ENCODE measurements at places on chromosomes 6 and 20. TPM values are rescaled to one million over a fixed set of nuclear protein-coding genes. Genes with fewer than 3 reads are reported as not detected.
A peak's percentile ranks its signal among the peaks of the same experiment; 100 is the strongest.

- H3K4me1 ChIP-seq, result no peaks in the 10 kb centered on the region
- H3K4me3 ChIP-seq, result no peak overlapping the region
- peaks cover 62% of the 10 kb centered on the region for H3K36me3 ChIP-seq
- H3K27me3 ChIP-seq, result no peaks in the 10 kb centered on the region
- no peak for DNase-seq
Measured at GRCh38 chr20:41437836-41438235, 71.2 kb upstream of the EMILIN3 start.

- H3K27me3 ChIP-seq, result peaks cover 4% of the 10 kb centered on the region
- no peaks in the 10 kb centered on the region for H3K36me3 ChIP-seq
- no peak for DNase-seq
Measured at GRCh38 chr20:62642666-62643520, 590 bp downstream of the SLCO4A1 start.

DNA sequence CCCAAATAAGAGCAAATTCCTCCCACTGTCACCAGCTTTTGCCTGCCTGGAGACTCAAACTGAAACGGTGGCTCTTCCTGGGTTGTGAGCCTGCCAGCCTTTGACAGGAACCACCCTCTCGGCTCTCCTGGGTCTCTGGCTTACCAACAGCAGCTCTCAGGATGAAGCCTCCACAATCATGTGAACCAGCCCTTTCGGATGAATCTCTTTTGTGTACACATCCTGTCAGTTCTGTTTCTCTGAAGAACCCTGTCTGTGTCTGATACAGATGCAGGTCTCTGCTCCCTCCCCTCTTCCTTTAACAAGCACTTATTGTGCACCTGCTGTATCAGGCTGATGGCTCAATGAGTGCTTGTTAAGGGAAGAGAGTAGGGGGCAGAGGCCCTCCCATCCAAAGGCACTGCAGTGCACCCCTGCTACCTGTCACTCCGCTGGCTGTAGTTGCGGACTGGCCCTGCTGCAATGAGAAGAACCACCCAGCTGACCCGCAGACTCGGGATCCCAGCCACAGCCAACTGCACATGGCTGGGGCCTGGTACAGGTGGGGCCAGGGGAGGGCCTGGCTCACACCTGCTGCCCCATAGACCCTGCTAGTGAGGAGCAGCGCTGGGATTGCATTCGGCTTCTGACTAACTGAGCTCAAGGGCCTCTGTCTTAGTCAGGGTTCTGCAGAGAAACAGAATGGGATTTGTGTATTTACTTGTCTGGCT, 120.1 kb upstream of the PMEPA1 start:
- no peak for DNase-seq
- H3K4me3 ChIP-seq, result no peak overlapping the region
- H3K27me3 ChIP-seq, result no peaks in the 10 kb centered on the region
- H3K36me3 ChIP-seq, result no peaks in the 10 kb centered on the region
- H3K4me1 ChIP-seq, result no peaks in the 10 kb centered on the region

GRCh38 chr20:37697314-37697713, 3.5 kb downstream of the CTNNBL1 start:
- peaks cover 39% of the 10 kb centered on the region for H3K4me1 ChIP-seq
- no peak for DNase-seq

DNA sequence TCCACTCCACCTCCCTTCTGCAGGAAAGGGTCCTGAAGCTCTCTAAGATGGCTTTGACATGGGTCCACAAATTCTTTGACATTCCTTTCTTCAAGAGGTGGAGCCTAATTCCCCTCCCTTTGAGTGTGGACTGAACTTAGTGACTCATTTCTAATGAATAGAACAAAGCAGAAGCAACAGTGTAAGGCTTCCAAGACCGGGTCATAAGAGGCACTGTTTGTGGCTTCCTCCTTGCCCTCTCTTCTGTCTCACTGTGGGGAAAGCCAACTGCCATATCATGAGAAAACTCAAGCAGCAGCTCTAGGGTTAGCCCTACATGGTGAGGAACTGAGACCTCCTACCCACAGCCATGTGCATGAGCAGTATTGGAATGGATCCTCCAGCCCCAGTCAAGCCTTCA, 5.9 kb upstream of the CDK5RAP1 start:
- no peak overlapping the region for H3K27ac ChIP-seq
- no peaks in the 10 kb centered on the region for H3K27me3 ChIP-seq
- peaks cover 48% of the 10 kb centered on the region for H3K36me3 ChIP-seq
- DNase-seq, result no peak

- no peak for DNase-seq
- H3K27ac ChIP-seq, result no peak overlapping the region
- no peak overlapping the region for H3K4me3 ChIP-seq
- no peaks in the 10 kb centered on the region for H3K36me3 ChIP-seq
- no peaks in the 10 kb centered on the region for H3K27me3 ChIP-seq
Measured at GRCh38 chr20:39800111-39800510, 838.0 kb downstream of the DHX35 start.

- DNase-seq, result no peak
- no peak overlapping the region for H3K4me3 ChIP-seq
- H3K27ac ChIP-seq, result no peak overlapping the region
- H3K27me3 ChIP-seq, result no peaks in the 10 kb centered on the region
- no peaks in the 10 kb centered on the region for H3K4me1 ChIP-seq
- H3K36me3 ChIP-seq, result no peaks in the 10 kb centered on the region
Measured at GRCh38 chr6:38501931-38502330, 137.8 kb downstream of the BTBD9 start.

GRCh38 chr6:143271024-143271423, 179.5 kb downstream of the ADAT2 start:
- H3K27me3 ChIP-seq, result no peaks in the 10 kb centered on the region
- H3K4me1 ChIP-seq, result peaks cover 8% of the 10 kb centered on the region
- H3K4me3 ChIP-seq, result no peak overlapping the region
- DNase-seq, result no peak

GRCh38 chr6:18260448-18261106, 3.8 kb downstream of the DEK start:
- H3K27me3 ChIP-seq, result no peaks in the 10 kb centered on the region
- no peak overlapping the region for H3K4me3 ChIP-seq
- H3K27ac ChIP-seq, result peak overlapping the region; percentile 46
- peaks cover 26% of the 10 kb centered on the region for H3K36me3 ChIP-seq

DNA sequence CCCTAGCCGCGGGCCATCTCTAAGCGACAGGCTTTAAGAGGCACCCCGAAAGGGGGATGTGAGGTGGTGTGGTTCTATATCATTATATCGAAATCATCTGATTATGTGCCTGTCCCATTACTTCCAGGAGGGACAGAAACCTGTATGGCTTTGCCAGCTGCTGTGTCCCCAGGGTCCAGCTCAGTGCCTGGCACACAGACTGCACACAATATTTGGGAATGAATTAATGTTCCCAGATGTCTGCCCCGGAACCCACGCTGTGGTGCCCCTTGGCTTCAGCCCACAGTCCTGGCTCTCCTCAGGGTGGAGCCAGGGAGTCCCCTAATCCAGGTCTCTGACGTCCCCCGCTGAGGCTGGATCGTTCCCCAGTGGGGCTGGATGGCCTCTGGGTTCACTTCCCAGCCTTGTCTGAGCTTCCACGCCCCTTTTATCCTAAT, 8.9 kb upstream of the AHCY start:
- no peaks in the 10 kb centered on the region for H3K27me3 ChIP-seq
- no peak for DNase-seq
- H3K36me3 ChIP-seq, result no peaks in the 10 kb centered on the region
- no peaks in the 10 kb centered on the region for H3K4me1 ChIP-seq

GRCh38 chr20:63356931-63357879, 3.9 kb downstream of the CHRNA4 start:
- no peak overlapping the region for H3K4me3 ChIP-seq
- H3K27ac ChIP-seq, result no peak overlapping the region
- no peaks in the 10 kb centered on the region for H3K27me3 ChIP-seq
- no peaks in the 10 kb centered on the region for H3K4me1 ChIP-seq
- H3K36me3 ChIP-seq, result no peaks in the 10 kb centered on the region
- no peak for DNase-seq

DNA sequence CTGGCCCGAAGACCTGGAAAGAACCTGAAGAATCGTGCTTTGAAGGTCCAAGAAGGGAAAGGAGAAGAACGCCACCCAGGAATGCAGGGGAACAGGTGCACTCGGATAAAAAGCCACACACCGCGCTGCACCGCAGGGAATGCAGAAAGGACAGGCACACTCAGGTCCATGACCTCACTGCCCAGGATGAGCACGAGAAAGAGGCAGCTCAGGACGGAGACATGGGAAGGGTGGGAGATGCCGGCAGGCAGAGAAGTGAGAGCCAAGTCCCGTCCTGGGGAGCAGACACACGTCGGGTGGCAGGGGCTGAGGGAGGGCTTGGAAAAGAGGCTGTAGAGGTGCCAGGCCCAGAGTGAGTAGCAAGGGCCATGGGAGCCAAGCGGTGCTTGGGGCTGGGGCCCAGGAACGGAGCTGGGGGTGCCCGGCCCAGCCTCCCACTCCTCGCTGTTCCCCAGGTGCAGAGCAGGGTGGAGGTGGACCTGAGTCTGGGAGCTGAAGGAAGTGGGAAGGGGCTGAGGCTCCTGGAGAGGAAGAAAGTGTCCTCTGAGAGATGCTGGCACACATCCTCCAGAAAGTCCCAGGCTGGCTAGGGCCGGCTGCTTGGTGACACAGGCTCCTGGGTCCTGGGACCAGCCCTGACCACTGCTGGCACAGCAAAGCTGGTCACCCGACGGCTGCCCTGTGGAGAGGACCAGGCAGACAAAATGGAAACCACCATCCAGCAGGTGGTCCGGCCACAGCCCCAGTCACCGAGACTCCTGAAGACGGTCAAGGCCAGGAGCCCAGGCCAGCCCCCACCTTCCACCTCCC, 91.3 kb downstream of the PSMB1 start:
- H3K4me1 ChIP-seq, result no peaks in the 10 kb centered on the region
- H3K36me3 ChIP-seq, result no peaks in the 10 kb centered on the region
- H3K27me3 ChIP-seq, result no peaks in the 10 kb centered on the region
- no peak overlapping the region for H3K27ac ChIP-seq
- H3K4me3 ChIP-seq, result no peak overlapping the region
- DNase-seq, result no peak

- no peak overlapping the region for H3K27ac ChIP-seq
- H3K4me3 ChIP-seq, result no peak overlapping the region
- H3K4me1 ChIP-seq, result peaks cover 9% of the 10 kb centered on the region
- no peak for DNase-seq
- H3K36me3 ChIP-seq, result no peaks in the 10 kb centered on the region
- no peaks in the 10 kb centered on the region for H3K27me3 ChIP-seq
Measured at GRCh38 chr6:40852779-40853373, 186.1 kb downstream of the UNC5CL start.

DNA sequence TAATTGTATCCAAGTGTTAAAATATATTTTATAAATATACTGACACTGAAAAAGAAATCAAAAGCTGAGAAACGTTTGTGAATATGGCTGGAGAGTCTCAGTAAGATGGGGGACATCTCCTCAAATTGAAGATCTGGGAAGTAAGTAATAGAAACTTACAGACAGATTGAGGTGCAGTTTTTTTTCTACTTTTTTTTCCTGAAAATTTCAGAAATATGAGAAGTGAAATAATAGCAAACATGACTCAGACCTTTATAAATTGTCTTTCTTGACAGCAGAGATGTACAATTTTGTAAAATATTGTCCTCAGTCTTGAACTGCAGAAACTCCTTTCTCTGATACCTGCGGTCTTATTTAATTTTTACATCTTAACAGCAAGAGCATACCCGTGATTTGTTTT, 347.1 kb downstream of the UTRN start:
- no peak overlapping the region for H3K27ac ChIP-seq
- no peaks in the 10 kb centered on the region for H3K27me3 ChIP-seq
- no peaks in the 10 kb centered on the region for H3K36me3 ChIP-seq
- no peak for DNase-seq
- no peaks in the 10 kb centered on the region for H3K4me1 ChIP-seq

DNA sequence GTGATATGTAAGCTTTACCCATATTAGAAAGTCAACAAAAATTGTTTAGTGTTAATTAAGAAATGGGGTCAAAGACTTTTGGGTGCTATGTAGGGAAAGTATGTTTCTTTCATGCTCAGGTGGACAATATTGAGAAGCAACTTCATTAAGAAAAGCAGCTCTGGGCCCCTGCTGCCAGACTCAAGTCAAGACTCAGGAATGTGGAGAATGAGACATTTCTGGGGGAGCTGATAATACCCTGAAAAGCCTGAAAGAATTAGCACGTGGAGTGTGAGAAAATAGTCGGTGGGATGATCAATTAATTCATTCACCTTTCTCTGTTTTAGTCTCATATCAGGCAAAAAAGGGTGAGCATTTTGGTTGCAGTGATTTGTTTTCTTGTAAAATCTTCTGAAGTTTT, 175.1 kb upstream of the IMPG1 start:
- no peak overlapping the region for H3K27ac ChIP-seq
- H3K4me1 ChIP-seq, result no peaks in the 10 kb centered on the region

DNA sequence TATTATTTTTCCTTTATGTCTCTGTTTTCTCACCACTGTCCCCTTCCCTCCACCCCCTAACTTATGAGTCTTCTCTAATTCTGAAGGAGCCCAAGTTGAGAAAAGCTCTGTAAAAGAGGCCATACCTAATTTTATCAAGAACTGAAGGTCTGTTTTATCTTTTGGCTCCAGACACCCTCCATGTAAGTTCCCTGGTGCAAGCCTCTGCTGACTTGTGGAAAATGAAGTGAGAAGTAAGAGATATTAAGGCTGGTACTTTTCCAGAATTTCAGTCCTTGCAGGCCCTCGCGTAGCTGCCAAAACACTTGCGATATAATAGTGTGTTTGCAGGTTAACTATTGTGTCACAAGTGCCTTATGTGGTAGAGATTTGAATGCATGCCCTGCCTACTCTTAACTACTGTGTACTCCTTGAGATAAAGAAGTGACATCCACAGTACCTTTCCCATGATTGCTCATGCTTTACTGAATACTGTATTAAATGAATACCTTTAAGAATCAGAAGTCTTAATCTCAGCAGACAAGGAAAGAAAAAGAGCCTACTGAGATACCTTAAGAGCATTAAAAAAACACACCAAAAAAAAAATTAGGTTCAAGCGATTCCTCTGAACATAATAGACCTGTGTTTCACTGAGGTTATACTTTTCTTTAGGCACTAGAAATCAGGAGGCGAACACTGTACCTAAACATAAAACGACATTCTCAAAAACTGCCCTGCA, 143.6 kb upstream of the ZNF184 start:
- no peaks in the 10 kb centered on the region for H3K27me3 ChIP-seq
- H3K36me3 ChIP-seq, result no peaks in the 10 kb centered on the region
- no peak overlapping the region for H3K4me3 ChIP-seq
- peaks cover 8% of the 10 kb centered on the region for H3K4me1 ChIP-seq

GRCh38 chr20:32168184-32168910, 39.2 kb downstream of the PLAGL2 start:
- DNase-seq, result no peak
- H3K27me3 ChIP-seq, result no peaks in the 10 kb centered on the region
- no peaks in the 10 kb centered on the region for H3K4me1 ChIP-seq
- no peak overlapping the region for H3K4me3 ChIP-seq

The STX11 gene
- total RNA-seq, result 21.5 TPM

The MYBL2 gene
- not detected for total RNA-seq

The ANKRD6 gene
- 12.3 TPM for total RNA-seq

The HAO1 gene
- not detected for total RNA-seq

The OPRM1 gene
- not detected for total RNA-seq

The SPINT4 gene
- not detected for total RNA-seq

The RTEL1 gene
- total RNA-seq, result 9.2 TPM

The TGM3 gene
- not detected for total RNA-seq

The SAMD3 gene
- total RNA-seq, result 0.67 TPM

The CRISP3 gene
- not detected for total RNA-seq

The TPX2 gene
- total RNA-seq, result 2.9 TPM

The MRAP2 gene
- total RNA-seq, result 0.20 TPM

Data from right atrium auricular region (tissue), 2 donors.